ENCODE measurements at places on chromosomes 1 and 21.

DNA sequence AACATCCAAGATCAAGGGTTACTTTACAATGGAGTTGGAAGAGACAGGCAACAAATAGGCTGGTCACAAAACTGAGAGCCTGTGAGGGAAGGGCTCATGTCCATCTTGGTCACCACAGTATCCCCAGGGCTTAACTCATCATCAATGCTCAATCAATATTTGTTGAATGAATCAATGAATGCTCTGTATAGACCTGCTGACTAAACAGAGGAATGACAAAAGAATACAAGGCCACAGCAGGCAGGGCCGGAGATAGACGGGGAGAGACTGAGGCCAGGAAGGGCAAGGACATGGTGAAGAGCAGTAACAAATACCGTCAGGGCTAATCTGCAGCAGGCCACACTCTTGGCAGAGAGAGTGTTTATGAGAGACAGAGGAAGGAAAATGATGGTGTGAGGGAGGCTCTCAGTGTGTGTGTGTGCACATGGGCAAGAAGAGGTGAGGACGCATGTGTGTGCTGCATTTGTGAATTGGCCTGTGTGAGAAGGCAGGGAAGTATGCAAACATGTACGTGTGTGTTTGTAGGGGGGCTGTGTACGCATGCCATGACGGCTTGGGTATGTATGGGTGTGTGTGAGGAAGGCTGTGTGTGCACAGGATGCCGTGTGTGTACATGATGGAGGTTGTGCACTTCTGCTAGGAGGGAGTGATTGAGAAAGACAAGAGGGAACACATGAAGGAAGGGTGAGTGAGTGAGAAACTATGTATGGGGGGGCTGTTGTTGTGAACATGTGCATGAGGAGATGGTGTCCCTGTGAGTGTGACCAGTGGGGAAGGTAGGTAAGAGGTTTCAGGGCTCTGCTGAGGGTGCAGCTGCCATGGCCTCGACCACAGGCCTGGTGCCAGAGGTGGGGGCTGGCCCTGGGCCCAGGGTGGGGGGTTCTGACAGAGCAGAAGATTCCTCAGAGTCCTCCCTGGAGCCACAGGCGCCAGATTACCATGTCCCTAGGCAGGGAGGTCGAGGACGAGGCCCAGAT lies 15.4 kb downstream of the AHDC1 start:
- no peak for DNase-seq

DNA sequence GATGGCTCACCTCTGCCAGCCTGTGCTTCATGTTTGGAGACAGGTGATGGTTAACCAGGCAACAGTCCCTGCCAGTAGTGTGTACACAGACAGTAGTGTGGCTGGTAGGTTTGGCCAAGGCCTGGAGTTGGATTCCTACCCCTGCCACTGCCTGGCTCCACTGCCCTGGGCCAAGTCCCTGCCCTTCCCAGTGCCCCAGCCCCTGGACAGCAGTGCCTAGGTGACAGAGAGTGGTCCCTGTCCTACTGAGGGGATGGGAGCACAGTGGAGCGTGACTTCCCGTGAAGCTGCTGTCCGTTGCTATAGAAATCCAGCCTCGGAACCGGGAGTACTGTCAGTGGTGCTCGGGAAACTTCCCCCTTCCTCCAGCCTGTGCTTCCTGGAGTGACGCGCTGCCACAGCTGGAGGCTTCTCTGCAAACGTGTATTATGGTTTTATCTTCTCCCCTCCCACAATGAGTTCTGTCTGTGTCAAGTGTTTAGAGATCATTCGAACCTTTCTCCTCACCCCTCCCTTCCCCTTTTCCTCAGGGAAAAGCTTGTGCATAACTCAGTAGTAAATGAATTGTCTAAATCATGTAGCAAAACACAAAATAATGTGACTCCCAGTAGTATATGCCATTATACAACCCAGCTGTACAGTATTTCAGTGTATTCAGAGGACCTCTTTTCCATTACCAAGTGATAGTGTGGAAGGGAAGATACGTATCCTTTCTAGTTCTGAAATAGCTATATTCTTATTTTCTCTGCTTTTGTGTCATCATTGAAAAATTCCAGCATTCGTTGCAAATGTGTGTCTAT lies 73.4 kb downstream of the GALNT2 start:
- DNase-seq = no peak

DNA sequence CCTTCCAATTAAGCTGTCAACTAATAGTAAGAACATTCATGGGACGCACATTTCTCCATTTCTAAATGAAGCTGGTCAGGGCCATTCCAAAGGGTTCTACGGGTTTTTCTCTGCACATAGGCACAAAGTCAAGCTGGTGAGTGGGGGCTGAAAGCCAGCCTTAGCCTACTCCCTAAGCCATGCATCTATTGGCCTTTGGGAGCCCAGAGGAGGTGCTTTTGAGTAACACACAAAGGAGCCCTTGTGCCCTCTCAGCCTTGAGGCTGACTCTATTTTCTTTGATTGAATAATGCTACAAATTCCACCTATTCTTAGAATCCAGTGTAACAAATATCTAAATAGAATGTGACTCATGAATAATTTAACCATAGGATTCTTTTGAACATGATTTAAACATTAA lies 73.6 kb downstream of the RGS13 start:
- no peak for DNase-seq

GRCh38 chr1:39656391-39656790 lies 15.5 kb downstream of the NT5C1A start:
- DNase-seq = no peak

DNA sequence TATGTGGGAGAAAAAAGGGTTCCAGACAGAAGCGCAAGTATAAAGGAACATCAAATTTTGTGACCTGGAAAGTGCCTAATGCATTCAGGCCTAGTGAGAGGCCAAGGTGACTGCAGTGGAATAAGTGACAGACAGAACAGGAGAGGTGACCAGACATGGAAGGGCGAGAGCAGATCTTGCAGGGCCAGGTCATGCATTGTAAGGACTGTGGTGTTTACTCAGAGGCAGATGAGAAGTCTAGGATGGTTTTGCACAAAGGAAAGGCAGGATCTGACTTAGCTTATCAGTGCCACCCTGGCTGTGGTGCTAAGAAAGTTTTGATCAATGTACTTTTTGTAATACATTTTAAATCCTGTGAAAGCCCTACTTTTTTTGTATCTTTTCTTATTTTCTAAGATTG lies 34.1 kb upstream of the AHCYL1 start:
- no peak for DNase-seq

- no peak for DNase-seq
Observed at GRCh38 chr1:89361681-89362080, 2.2 kb upstream of the GBP6 start.

DNA sequence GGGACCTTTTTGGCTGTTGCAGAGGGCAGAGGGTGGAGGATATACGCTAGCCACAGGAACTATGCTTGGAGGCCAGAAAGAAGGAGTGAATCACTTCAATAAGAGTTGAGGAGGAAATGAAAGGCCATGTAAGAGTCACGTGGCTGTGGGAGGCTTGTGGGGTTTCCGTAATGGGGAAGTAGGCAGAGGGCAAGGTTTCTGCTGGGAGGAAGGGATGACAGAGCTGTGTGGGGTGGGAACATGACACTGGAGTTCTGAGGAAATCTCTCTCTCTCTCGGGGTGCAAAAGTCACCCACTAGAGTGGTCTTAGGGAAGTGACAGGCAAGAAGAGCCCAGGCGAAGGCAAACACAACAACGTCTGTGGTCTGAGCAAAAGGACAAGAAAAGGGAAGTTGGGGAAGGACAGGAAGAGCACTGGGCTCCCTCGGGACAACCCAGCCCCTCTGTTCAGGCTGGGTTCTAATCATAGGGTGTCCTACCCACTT lies 3.9 kb upstream of the CD1C start:
- peak; percentile 85 for DNase-seq

- no peak for DNase-seq
Observed at GRCh38 chr1:10888291-10888690, 91.8 kb upstream of the CASZ1 start.

DNA sequence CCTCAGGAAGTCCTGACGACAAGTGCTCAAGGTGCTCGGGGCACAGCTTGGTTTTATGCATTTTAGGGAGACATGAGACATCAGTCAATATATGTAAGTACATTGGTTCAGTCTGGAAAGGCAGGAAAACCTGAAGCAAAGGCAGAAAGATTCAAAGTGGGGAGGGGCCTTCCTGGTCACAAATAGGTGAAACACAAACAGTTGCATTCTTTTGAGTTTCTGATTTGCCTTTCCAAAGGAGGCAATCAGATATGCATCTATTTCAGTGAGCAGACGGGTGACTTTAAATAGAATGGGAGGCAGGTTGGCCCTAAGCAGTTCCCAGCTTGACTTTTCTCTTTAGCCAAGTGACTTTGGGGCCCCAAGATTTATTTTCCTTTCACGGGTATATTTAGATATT lies 8.9 kb upstream of the RNF187 start:
- DNase-seq = no peak

DNA sequence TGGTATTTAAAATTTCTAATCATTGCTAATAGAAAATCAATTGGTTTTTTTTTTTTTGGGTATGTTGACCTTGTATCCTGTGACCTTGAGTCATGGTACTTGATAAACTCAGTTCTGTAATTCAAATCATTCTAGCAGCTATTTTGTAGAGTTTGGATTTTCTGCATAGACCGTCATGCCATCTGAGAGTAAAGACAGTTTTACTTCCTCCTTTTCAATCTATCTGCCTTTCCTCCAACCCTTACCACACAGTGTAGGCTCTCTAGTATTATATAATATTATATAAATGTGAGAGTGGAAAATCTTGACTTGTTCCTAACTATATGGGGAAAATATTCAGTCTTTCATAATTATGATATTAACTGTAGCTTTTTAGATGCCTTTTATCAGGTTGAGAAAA lies 7.0 kb downstream of the TDRD5 start:
- no peak for DNase-seq

DNA sequence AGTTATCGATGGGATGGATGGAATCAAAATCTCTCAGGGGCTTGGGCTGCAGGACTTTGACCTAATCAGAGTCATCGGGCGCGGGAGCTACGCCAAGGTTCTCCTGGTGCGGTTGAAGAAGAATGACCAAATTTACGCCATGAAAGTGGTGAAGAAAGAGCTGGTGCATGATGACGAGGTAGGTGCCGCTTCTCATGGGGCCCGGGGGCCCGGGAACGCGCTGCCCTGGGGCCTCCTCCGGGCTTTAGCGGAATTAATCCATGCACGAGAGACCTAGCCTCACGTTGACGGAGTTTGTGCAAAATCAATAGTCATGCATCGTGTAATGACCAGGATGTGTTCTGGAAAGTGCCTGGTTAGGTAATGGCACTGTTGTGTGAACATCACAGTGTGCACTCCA lies 43.8 kb downstream of the FAAP20 start:
- no peak for DNase-seq

DNA sequence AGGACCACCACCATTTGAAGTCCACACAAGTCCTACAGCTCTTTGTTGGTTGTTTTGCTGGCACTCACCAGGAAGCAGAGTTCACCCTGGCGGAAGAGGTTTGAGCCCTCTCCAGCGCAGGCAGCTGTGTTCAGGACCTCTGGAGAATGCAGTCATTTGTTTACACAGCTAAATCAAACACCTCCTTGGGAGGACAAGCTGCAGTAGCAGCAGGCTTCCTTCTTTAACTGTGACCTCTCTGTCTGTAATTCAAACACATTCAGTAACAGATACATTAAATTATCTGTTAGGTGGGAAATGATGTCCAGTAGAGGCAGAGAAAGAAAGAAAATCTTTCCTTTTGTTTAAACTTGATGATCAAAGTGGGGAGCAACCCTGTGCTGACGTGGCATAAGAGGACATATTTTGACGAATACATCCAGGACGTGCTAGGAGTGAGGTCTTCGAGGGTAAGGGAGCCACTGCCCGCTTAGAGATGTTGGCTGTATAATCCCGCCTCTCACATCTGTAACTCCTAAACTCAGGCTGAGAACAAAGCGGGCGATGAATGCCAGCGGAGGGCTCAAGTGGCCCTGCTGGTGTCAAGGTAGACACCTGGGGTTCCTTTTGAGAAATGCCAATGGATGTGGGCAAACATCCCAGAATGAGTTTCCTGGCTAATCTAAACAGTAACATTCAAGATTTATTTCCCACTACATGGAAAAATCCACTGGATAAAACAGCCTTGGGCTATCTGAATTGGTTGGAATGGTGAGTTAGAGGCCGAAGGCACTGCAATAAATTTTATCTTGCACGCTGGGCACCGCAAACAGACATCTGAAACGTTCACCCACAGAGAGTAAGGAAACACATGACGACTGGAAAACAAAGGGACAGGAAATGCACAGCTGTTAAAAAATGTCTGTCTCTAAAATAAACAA lies 51.7 kb downstream of the ABCA4 start:
- no peak for DNase-seq

GRCh38 chr1:102098081-102098480 lies 101.4 kb upstream of the OLFM3 start:
- no peak for DNase-seq

DNA sequence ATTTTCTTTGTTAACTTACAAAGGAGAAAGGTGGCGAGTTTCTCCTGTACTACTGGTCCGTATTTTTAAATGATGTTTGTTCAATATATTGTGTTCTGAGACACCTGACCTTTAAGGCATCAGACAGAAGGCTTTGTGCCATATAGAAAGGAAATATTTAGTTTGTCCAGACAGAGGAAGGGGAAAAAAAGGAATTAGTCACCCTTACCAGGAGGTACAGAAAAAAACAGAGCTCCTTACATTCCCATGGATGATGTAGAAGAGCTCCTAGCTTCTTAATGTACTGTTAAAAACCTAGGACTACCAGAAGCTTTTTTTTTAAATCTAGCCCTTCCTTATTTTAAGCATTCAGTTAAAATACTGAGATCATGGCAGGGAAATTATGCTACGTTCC lies 12.4 kb upstream of the PODN start:
- no peak for DNase-seq

- DNase-seq = peak; percentile 27
Observed at GRCh38 chr1:180181048-180181447, 26.4 kb downstream of the QSOX1 start.

GRCh38 chr1:181062836-181063428 lies 25.6 kb upstream of the IER5 start:
- no peak for DNase-seq

DNA sequence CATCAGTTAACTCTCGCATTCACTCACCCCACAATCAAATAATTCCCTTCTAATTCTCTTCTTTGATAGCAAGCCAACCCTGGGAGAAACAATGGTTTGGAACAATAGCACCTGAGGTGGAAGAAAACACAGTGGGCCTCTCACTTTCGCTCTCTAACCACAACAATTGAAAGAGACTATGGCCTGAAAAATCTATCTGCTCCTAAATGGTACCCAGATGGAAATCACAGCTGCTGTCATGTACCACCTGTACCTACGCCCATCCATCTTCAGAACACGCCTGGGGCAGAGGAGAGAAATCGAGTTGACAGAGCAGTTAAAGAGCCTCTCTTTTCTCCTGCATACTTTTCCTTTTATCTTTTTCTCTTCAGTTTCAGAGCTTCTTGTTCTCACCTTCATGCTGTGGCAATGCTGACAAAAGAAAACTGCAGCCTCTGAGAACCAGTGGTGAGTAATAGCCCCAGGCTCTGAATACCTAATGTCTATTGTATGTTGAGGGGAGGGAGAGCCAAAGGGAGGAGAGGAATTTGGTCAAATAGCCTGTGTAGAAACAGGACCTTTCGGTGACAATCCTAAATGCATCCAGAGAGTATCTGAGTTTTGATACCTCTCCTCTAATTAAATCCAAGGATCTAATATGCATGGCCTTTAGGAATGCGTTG lies 57.7 kb downstream of the ZC3H11B start:
- DNase-seq = no peak

GRCh38 chr21:16194095-16194787 lies 464.5 kb downstream of the USP25 start:
- DNase-seq = no peak
